ENCODE measurements at places on chromosomes 16 and 17. TPM values are rescaled to one million over a fixed set of nuclear protein-coding genes. Genes with fewer than 3 reads are reported as not detected.

ARHGAP44 gene
- total RNA-seq, result 5.8 TPM

CACNG1 gene
- not detected for total RNA-seq

HBA1 gene
- total RNA-seq, result not detected

BEAN1 gene
- 7.0 TPM for total RNA-seq

- DNase-seq, result no peak
Observed at GRCh38 chr17:68145088-68145487, 102.8 kb upstream of the AMZ2 start.

- DNase-seq, result no peak
Observed at GRCh38 chr17:6286233-6286632, 148.7 kb downstream of the AIPL1 start.

- DNase-seq, result no peak
Observed at GRCh38 chr16:15829460-15829859, 27.4 kb downstream of the MYH11 start.

Data from epithelial cell of proximal tubule (primary cell).